Right atrium auricular region (tissue), 2 donors: ENCODE measurements at places on chromosomes 7 and 10.

DNA sequence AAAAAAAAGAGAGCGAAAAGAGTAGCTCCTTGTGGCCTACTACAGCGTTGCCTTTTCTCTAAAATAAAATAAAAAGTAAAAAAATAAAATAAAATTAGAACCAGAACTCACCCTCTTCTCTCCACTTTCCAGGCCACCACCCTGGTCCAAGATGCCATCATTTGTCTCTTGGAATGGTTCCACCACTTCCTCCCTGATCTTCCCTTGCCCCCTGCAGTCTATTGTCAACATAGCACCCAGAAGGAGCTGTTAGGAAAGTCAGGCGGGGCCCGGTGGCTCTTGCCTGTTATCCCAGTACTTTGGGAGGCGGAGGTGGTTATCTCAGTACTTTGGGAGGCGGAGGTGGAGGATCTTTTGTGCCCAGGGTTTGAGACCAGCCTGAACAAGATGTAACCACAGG, 7.6 kb upstream of the GRID2IP start:
- DNase-seq, result no peak

- no peak for DNase-seq
These were observed 12.2 kb downstream of the PPA1 start for GRCh38 chr10:70221030-70221429.

DNA sequence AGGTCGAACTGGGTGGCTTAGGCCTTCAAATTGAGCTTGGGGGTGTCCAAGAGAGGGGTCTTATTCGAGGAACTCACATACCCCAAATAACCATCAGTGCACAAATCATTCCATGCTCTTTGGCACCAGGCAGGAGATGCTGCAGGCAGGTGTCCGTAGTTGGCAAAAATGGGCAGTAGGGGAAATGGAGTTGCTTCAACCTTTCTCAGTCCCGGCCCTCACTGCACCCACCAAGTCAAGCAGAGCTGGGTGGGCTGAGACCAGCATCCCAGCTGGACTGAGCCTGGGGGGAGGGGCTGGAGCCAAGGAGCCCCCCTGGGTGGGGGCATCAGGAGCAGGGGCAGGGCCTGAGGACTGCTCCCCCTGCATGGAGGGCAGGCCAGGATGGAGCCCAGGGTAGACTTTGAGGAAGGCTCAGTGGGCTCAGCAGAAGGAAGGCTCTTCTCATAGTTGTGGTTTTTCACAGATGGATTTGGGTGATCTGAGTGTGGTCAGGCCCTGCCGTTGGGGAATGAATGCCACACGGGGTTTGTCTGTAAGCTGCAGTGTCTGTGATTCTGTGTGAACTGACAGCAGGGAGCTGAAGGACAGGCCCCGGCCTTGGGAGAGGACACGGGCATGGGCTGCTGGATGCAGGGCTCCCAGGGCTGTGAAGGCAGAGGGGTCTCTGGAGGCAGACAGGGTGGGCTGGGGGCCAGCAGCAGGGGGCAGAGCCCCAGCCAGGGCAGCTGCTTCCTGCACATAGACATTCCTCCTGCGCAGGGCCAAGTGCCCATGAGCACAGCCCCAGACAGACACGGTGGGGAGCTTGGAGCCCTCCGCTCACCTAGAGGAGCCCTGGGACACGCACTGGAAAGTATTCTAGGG, 144.5 kb downstream of the ADCY1 start:
- DNase-seq, result no peak

GRCh38 chr10:103829278-103829677, 26.1 kb downstream of the SH3PXD2A start:
- DNase-seq, result no peak

GRCh38 chr7:98077762-98078161, 28.9 kb upstream of the LMTK2 start:
- DNase-seq, result no peak

DNA sequence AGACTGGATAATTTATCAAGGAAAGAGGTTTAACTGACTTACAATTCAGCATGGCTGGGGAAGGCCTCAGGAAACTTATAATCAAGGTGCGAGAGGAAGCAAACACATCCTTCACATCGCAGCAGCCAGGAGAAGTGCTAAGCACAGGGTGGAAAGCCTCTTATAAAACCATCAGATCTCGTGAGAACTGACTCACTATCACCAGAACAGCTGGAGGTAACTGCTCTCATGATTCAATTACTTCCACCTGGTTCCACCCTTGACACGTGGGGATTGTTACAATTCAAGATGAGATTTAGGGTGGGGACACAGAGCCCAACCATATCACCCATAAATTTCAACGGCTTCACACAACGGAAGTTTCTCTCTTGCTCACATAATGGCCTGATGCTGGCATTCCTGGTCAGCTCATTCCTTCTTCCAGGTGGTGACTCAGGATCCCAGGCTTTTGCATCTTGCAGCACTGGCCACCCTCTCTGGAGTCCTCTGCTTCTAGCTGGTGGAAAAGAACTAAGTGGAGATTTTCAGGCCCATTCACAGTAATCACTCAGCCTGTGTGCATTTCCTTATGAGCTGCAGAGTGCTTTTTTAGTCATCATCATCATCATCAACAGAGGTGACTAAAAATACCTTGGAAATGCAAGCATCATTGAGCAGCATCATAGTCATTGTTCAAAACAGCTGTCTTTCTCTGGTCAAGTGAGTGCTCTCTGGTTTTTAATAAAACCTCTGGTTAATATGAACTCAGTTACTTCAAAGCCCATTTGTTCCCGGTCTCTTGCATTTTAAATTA, 308.1 kb downstream of the SFMBT2 start:
- no peak for DNase-seq

DNA sequence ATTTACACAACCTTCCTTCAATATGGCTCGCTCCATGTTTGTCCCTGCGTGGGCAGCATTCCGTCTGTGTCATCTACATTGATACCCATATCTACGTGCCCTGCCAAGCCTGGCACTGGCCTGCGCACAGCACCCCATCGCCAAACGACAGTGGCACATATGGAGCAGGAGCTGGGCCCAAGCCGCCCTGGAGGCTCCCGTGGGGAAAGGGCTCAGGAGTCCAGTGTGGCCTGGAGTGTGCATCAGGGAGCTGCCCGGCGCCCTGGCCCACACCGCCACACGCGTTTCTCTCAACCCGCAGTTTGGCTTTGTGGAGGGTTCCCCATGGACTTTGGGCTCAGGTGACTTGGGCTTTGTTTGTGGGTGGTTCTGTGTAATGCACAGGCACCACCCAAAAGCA, 273.2 kb downstream of the PTPRN2 start:
- peak; percentile 18 for DNase-seq

DNA sequence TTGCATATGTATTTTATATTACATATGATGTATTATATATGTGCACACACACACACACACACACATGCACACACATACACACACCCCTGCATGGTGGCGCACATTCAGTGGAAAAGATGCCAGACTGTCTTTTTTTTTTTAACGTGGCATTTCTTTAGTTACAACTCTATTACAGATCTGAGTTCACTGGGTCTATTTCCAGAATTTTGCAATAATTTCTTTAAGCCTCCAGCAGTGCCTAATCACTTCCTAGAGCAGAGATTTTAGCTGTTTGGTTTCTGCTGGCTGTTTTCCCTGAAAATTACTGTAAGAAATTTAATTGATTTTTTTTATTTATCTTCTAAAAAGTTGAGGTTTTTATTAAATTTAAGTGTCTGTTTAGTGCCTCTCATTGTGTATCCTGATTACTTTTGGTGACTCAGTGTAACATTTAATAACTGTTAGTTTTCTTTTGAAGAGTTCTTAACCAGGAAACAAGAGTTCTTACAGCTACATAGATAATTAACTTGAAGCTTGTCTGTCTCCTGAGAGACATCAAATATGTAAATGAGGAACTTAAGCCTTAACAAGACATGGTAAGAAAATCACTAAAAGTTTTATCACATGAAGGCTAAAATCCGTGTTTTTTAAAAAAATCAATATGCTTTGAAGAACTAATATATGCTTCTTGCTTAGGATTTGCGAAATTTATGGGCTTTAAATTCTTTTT, 232.0 kb downstream of the MDFIC start:
- DNase-seq, result no peak

DNA sequence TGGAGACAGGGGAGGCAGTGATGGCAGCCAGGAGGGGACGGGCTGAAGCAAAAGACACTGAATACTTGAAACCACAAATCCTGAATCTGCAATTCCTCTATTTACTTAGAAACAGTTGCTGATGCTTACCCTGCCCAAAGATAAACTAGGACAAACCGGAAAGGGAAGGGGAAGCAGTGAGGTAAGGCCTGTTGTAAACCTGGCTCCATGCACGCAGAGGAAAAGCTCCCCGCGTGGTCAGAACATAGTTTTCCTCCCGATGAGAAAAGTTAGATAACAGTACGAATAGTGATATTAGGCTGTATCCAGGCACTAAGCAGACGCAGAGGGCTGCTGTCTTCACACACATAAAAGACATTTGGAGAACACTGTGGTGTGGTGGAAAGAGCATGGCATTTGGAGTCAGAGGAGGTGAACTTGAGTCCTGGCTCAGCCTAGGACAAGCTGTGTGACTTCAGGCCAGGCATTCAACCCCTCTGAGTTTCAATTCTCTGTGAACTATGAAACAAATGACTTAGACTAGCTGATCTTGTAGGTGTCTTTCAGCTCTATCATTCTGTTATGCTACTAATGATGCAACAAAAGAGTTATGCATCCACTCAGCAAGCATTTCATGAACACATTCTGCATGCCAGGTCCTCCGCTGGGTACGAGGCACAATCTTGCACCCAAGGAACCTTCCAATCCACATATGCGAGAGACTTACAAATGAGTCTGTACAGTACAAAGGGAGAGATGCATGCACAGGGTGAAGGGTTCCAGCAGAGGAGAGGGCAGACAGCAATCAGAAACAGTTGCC, 80.9 kb downstream of the SORBS1 start:
- DNase-seq, result peak; percentile 91

DNA sequence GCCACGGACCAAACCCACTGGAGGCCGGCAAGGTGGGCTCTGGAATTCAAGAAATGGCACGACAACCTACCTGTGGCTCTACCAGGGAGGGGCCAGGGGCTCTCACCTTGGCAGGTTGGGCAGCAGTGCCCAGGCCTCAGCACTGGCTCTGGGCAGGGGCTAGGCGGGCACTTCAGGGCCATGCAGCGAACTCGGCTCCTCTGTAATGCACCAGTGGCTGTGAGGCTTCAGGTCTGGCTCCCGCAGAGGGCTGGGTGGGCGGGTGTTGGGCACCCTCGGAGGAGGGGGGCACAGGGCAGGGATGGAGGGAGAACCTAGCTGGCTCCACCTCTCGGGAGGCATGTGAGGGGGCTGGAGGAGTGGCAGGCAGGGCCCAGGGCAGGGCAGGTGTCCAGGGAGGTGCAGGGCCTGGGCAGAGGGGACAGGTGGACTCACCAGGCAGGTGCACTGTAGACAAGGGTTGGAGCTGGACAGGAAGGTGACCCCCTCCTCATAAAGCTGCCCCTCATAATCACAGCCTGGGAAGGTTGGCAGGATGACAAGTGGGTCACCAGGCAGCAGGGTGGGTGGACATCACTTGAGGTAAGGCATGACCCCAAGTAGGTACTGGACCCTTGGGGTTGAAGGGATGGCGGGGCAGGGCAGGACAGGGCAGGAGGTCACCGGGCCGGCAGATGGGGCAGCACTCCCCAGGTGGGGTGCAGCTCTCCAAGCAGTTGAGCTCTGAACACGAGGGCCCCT, 6.7 kb downstream of the KCP start:
- no peak for DNase-seq

GRCh38 chr10:114642729-114643128, 15.3 kb downstream of the ABLIM1 start:
- DNase-seq, result no peak

DNA sequence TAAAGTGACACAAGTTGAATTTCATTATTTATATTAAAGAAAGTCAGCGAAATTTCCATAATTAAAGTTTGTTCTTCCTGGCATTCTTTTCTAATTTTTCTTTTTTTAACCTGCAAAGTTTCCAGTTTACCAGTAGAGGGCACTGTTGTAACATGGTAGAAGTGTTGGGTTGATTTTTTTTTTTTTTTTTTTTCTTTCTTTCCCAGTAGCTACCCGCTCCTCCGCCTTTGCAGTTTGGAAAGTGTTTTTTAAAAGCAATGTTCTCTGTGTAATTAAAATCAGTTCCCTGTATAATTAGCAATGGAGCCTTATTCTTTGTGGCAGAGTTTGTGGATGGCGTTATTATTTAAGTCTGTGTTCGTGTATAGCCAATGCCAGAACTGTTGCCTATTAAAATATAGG, 53.7 kb downstream of the TAF3 start:
- no peak for DNase-seq

GRCh38 chr7:92615861-92616260, 25.7 kb upstream of the FAM133B start:
- DNase-seq, result no peak

DNA sequence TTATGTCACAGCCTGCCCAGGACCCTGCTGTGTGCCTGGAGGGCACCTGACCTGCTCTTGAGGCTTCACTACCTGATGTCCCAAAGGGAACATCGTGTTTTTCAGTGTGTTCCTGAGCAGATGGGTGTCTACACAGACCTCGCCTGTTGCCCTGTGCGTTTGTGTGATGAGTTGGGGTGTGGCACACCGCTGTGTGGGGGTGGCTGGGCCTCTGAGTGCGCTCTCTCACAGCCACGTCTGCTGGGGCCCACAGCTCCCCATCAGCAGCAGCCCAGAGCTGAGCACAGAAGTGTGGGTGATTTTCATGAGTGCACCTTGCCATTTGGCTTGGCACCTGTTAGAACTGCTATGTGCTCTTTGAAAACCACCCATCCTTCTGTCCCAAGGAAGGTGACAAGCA, 121.5 kb downstream of the NKX6-2 start:
- DNase-seq, result no peak

DNA sequence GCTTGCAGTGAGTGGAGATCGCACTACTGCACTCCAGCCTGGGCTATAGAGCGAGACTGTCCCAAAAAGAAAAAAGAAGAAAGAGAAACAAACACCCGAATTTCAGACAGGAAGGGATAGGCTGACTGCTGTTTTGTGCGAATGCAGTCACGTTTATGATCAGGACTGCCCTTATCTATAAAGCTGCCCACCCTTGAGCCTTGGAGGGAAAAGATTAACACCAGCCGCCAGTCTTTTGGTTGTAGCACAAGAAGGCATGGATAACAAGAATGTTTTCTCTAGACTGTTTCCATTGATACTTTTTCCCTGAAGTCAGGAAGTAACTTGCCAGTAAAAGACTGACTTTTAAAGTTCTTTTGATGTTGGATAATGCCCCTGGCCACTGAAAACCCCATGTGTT, 314.0 kb downstream of the BICC1 start:
- no peak for DNase-seq

DNA sequence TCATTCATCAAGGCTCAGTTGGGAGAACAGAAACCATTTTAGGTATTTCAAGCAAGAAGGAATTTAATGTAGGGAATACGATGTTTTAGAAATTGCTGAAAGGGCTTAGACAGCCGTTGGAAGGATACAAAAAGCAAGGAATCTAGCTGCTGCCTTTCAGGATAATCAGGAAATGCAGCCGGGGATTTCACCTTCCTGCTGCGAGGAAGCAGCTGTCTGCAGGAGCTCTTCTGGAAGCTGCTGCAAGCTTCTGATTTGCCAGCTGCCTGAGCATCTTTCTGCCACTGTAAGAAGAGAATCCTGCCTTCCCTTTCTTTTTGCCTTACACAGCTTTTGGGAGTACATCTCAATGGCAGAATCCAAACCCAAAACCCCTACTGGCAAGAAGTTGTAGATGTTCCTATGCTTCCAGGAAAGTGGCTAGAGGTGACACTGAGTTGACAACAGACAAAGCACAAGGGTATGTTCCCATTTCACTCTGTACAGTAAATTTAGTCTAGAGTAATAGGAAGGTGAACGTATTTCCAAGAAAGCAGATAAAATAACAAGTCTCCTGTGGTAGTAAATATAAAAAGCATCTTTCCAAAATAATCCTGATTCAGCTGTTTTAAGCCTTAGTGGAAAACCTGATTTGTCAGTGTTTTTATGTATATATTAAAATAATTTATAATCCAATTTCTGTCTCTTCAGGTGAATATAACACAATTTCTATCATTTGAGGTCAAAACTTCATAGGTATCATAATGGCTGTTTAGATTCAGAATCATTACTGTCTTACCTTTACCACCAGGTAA, 148.4 kb upstream of the LRGUK start:
- no peak for DNase-seq
